Activated T-helper 17 cell treated with anti-CD3 and anti-CD28 coated beads, Interleukin-2, amount 50 U/mL, for 72 hours (primary cell): ENCODE measurements at places on chromosomes 4 and X. TPM values are rescaled to one million over a fixed set of nuclear protein-coding genes. Genes with fewer than 3 reads are reported as not detected.

- ATAC-seq: peak; percentile 83
These were observed 33.2 kb upstream of the SLC9A7 start for GRCh38 chrX:46791927-46792809.

DNA sequence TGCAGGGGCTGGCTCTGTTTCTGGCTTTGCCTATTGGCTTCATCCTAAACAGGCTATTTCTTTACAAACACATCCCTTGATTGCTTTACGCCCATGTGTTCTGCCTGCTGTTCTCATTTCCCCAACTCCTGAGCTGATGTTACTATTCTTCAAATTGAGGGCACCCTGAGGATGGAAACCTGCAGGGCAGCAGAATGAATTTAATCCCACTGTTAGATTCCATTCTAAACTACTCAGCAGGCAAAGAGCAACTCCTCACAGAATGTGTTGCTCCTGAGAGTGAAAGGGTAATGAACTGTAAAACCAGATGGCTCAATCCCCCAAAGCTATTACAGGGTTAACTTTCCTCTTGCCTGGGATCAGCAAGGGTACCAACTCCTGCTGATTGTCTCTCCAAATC, 75.7 kb downstream of the ANKRD50 start:
- no peak for ATAC-seq

- ATAC-seq: no peak
These were observed 81.0 kb upstream of the ZDHHC15 start for GRCh38 chrX:75603833-75604232.

- ATAC-seq: no peak
These were observed 1156.7 kb downstream of the FAM133A start for GRCh38 chrX:94830717-94831116.

ZFP92 gene
- 2.0 TPM for total RNA-seq

- peak; percentile 42 for ATAC-seq
These were observed 618 bp downstream of the RBBP7 start for GRCh38 chrX:16869393-16870094.

DNA sequence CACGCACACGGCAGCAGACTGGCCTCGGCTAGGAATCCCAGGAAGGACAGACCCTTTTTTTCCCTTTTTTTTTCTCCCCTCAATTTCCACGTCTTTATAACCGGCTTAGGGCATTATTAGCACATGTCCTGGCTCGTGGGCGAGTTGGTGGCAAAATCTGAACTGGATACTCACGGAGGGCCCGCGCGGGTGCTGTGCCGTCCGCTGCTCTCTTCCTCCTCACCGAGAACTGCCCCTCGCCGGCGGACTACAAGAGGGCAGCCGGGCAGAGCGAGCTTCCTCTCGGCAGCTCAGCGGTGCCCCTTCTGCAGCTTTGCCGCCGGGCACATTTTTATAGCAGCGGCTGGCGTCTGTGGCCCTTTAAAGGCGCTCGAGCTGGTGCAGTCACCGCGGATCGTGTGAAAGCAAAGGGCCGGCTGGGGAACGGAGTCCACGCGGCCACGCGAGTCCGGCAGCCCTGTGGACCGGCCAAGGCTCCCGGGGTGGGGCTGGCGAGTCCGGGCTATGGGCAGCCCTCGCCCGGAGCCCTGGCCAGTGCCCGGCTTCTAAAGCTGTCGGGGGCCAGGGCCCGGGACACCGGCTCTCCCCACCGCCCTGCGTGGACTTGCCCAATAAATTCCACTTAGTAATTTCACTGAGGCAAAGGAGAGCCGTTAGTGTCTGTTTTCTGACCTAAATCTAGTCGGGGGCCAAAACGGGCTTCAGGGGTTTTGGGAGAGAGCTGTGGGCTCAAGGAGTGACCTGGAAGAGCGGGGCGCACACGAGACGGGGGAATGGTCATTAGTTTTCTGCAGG, 1.3 kb upstream of the CITED1 start:
- peak; percentile 14 for ATAC-seq

GRCh38 chr4:23135792-23136645, 443.3 kb downstream of the GBA3 start:
- no peak for ATAC-seq

ATP1B4 gene
- total RNA-seq: not detected

CTAG1A gene
- total RNA-seq: not detected

NAA15 gene
- 106 TPM for total RNA-seq

ANXA10 gene
- total RNA-seq: not detected

- ATAC-seq: no peak
These were observed 13.8 kb downstream of the PCDH10 start for GRCh38 chr4:133162941-133163340.

HMX1 gene
- total RNA-seq: not detected
